Activated T-helper 2 cell treated with anti-CD3 and anti-CD28 coated beads, Interferon-gamma antibody, Interleukin-2, Interleukin-4, amounts not matched to agents 10 μg/mL and 5 μg/mL and 100 μg/mL, durations not matched to agents 14 hours and 24 hours and 36 hours (primary cell): ENCODE measurements at places on chromosomes 3 and 15. TPM values are rescaled to one million over a fixed set of nuclear protein-coding genes. Genes with fewer than 3 reads are reported as not detected.

DNA sequence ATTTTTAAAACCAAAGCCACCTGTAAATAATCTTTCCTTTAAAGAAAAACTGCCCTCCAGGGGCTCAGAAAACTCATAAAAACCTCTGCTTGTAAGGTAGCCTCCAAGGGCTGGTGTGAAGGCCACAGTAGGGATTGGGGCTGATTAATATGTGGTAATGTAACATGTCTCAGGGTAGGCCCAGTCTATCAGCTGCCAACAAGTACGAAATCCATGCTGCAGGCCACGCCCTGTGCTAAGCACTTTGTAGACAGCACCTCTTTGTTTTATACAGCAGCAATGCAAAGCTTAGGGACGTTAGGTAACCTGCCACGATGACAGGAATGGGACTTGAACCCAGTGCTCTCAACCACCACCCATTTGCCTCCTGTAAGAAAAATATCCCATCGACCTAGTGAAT, 65.6 kb upstream of the PRICKLE2 start:
- H3K27ac ChIP-seq = no peak overlapping the region
- no peaks in the 10 kb centered on the region for H3K27me3 ChIP-seq
- DNase-seq = no peak
- H3K4me1 ChIP-seq = no peaks in the 10 kb centered on the region

DNA sequence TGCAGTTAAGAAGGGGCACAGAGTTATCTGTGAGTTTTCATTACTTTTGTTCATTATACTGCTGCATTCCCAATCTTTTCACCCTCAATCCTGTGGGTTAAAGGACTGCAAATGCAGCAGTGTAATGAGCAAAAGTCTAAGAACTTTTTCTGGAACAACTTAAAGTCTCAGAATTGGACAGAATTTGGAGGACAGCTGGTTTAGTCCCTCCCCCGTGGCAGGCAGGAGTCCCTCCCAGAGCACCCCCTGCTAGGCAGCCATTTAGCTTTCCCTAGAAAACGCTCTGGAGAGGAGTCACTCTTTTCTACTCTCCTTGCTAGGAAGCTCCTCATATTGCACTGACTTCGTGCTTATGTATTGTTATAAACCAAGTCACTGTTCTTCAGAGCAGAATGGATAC, 156.3 kb upstream of the UBE2E1 start:
- no peak for DNase-seq
- no peak overlapping the region for H3K27ac ChIP-seq
- no peaks in the 10 kb centered on the region for H3K36me3 ChIP-seq

- H3K4me3 ChIP-seq = no peak overlapping the region
- no peak overlapping the region for H3K27ac ChIP-seq
- no peaks in the 10 kb centered on the region for H3K36me3 ChIP-seq
- peaks cover 3% of the 10 kb centered on the region for H3K4me1 ChIP-seq
- no peak for DNase-seq
These were observed 47.0 kb upstream of the RBP1 start for GRCh38 chr3:139586420-139587017.

DNA sequence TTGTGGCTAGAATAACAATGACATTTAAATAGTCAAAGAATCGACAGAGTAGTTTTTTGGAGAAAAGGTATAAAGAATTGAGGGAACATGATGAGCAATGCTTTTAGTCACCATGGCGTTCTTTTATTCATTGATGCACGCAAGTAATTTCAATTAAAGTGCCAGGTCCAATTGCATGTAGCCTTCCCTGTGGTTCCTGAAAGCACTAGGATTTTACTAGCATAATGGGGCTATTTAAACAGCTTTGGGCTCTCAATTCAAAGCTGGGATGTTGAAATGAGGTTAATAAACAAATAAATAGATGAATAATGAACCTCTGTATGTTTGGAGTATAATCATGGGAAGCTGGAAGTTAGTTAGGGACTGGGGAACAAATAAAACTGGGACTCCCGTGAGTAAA, 121.2 kb upstream of the GAP43 start:
- no peaks in the 10 kb centered on the region for H3K4me1 ChIP-seq
- H3K36me3 ChIP-seq = no peaks in the 10 kb centered on the region
- no peak overlapping the region for H3K27ac ChIP-seq

DNA sequence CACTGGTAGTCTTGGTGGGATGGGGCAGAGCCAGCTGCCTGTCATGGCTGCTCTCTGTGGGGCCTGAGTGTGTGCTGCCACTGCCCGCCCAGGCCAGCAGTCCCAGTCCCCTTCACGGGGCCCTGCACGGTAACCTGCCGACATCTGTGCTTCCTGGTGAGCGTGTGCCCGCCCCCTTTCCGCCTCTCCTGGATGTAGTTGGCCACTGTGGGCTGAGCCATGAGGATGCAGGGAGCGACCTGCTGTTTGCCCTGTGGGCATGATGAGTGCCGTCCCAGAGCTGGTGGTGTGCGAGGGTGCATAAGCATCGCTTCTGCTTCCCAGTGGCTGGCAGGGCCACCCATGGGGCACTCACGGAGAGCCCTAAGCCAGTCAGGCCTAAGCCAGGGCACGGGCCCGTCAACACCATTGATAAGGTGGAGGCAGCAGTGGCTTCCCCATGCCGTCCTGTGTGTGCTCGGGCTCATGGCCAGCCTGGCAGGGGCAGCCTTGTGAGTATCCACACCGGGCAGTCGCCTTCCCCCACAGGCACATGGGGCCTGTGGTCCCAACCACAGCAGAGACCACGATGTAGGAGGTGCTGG, 14.6 kb downstream of the PLXNA1 start:
- no peak overlapping the region for H3K4me3 ChIP-seq
- H3K4me1 ChIP-seq = no peaks in the 10 kb centered on the region
- no peaks in the 10 kb centered on the region for H3K27me3 ChIP-seq
- H3K27ac ChIP-seq = no peak overlapping the region
- no peaks in the 10 kb centered on the region for H3K36me3 ChIP-seq

DNA sequence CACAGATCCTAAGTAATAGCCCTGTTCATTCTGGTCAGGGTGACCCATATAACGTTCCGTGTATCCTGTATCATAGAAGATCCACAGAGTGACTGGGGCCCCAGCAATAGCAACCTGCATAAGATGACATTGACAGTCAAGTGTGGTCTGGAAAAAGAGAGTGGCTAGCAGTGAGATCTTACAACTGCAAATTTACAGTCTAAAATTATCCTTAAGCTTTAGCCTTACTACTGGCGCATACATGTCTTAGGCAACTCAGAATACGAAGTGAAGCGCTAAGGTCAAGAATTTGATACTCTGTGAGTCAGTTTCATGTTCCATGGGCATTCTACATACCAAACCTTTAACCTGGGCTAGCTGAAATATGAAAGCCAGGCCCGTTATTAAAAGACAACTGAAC, 29.2 kb upstream of the IGDCC4 start:
- no peaks in the 10 kb centered on the region for H3K4me1 ChIP-seq
- H3K27me3 ChIP-seq = no peaks in the 10 kb centered on the region
- DNase-seq = no peak
- H3K27ac ChIP-seq = no peak overlapping the region
- H3K4me3 ChIP-seq = no peak overlapping the region

DNA sequence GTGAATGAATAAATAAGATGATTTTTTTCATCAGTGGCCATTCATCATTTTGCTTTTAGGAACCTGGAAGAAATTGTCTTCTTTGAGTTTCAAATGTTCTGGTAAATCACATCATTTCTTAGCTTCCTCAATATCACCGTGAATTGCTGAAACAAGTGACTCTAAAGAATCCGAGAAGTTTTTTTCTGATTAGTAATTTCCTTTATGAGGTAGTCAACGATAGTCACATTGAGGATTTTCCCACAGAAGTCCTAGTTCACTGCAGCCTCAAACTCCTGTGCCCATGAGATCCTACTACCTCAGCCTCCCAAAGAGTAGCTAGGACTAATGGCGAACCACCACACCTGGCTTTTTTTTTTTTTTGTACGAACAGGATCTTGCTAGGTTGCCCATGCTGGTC, 3.6 kb upstream of the TMPRSS7 start:
- H3K27me3 ChIP-seq = peaks cover 14% of the 10 kb centered on the region
- H3K4me3 ChIP-seq = no peak overlapping the region
- H3K36me3 ChIP-seq = no peaks in the 10 kb centered on the region
- DNase-seq = no peak
- H3K4me1 ChIP-seq = no peaks in the 10 kb centered on the region
- no peak overlapping the region for H3K27ac ChIP-seq

DNA sequence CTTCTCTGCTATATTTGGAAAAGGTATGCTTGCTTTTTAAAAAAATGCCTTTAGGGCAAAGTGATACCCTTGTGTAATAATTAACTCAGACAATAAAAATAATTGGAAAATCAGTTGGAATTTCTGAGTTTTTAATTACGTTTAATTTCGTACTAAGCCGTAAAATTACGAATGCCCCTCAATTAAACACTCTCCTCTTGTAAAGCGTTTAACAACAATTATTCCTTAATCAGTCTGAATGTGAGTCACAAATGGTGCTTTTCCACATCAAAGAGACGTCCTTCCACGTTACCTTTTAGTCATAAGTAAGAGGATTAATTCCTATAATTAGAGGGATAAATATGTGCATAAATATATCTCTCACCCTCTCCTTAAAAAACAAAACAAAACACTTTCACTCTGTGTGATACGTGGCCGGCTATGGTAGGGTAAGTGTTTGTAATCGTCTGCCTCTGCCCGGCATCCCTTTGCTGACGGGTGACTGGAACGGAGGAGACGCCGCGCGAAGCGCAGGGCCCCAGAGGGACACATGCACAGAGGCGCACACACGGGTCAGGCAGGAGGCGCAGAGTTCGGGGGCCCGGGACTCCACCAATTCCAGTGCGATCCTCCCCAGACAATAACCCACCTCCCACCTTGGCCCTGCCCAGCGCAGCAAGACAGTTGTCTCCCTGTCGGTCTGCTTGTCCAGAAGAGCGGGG, 9.7 kb upstream of the MEIS2 start:
- no peaks in the 10 kb centered on the region for H3K36me3 ChIP-seq
- no peak for DNase-seq

DNA sequence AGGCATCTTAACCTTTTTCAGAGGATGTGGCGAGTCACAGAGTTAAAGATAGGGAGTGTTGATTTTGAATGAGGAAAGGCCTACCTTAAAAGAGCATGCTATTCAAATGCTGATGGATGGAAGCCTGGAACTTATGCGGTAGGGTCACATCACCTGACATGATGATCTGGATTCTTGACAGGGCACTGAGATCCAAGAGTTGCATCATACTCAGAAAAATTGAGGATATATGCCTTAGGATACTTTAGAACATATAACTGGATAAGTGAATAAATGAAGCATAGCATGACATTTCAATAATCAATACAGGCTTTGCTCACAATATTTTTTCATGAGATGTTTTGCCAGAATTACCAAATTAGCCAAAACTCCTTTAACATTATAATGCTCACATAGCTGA, 20.1 kb upstream of the SECISBP2L start:
- H3K27me3 ChIP-seq = peaks cover 16% of the 10 kb centered on the region
- peaks cover 2% of the 10 kb centered on the region for H3K4me1 ChIP-seq
- DNase-seq = no peak
- no peaks in the 10 kb centered on the region for H3K36me3 ChIP-seq

DNA sequence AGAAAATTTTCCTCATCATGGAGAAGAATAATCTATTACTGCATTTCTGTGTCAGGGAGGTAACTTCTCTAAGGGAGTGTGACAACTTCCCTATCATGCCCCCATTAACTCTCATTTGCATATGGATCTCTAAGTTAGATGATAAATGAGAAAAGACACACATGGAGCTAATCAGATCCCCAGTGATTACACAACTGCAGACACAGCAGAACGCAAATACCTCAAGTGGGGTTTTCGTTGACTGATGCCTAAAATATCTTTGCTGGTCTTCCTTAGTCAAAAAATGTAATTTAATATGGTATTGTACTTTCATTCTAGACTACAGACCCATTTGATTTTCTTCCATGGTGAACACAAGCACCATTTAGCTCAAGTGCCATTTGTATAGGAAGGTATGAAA, 630.5 kb downstream of the TBL1XR1 start:
- no peaks in the 10 kb centered on the region for H3K27me3 ChIP-seq
- no peaks in the 10 kb centered on the region for H3K36me3 ChIP-seq
- H3K4me3 ChIP-seq = no peak overlapping the region

The KCNMB3 gene
- 0.28 and 0.52 TPM in 2 replicates for total RNA-seq

The BFSP2 gene
- total RNA-seq = not detected in 2 replicates

The SCN11A gene
- 0.02 TPM in 2 replicates for total RNA-seq

The SIN3A gene
- 88.4 and 94.6 TPM in 2 replicates for total RNA-seq

The NUSAP1 gene
- 139 and 154 TPM in 2 replicates for total RNA-seq

The SUSD5 gene
- not detected in 2 replicates for total RNA-seq

The SPTBN5 gene
- 0.41 and 0.90 TPM in 2 replicates for total RNA-seq
